HepG2 (cell line): ENCODE measurements at places on chromosomes 11 and 22.

GRCh38 chr22:46583571-46583970 is 36.6 kb upstream of the GRAMD4 start:
- no peak for DNase-seq

DNA sequence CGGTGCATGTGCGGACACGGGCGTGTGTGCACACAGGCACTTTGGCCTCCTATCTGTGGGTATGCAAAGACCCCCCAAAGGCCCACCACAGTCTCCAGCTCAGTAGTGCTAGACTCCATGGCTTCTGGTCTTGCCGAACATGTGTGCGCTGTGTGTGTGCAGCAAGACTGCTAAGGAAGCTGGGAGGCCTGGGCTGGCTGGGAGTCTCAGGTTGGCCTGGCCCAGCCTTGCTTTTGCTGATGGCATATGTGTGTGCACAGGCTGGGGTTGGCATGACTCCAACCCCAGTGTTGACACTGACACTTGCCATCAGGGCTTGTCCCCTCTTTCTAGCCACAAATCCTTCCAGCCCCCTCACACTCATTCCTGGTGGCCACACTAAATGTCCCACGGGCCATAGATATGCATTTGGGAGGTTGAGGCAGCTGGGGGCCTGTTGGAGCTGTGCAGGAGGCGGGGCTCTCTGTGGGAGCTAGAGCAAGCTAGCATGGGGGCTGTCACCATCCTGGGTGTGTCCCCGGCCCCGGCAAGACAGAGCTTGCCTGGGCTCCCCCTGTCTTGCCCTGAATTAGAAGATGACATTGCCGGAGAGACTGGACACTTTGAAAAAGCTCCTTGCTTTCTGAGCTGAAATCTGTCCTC is 60.9 kb upstream of the NECTIN1 start:
- no peak for DNase-seq

DNA sequence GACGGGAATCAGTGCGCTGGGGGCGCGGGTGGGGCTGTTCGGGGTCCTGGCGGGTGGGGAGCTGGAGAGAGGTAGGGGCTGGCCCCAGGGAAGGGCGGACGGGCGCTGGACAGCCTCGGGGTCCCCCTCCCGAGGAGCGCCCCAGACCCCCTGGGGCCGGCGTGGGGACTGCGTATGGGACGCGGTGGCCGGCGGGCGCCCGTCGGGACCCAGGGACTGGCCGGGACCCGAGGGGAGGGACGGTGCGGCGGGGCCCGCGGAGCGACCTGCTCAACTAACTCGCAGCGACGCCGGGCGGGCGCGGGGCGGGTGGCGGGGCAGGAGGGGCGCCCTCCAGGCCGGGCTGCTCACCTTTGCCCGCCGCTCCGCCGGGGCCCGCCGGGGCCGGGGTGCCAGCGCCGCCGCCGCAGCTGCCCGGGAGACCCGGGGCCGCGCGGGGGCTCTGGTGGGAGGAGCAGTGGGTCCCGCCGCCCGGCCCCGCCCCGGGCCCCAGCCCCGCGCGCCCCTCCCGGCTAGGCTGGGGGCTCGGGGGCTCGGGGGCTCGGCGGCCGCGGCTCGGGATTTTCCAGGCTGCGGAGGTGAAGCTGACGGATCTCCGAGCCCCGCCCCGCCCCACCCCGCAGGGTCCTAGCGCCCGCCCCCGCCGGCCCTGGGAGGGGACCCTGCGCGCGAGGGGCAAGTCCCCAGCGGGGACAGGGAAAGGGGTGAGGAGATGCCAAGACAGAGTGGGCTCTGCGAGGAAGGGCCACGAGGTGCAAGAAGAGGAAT is 12.3 kb downstream of the STARD10 start:
- no peak for DNase-seq

GRCh38 chr22:39318507-39319283 is 728 bp downstream of the RPL3 start:
- no peak for DNase-seq

DNA sequence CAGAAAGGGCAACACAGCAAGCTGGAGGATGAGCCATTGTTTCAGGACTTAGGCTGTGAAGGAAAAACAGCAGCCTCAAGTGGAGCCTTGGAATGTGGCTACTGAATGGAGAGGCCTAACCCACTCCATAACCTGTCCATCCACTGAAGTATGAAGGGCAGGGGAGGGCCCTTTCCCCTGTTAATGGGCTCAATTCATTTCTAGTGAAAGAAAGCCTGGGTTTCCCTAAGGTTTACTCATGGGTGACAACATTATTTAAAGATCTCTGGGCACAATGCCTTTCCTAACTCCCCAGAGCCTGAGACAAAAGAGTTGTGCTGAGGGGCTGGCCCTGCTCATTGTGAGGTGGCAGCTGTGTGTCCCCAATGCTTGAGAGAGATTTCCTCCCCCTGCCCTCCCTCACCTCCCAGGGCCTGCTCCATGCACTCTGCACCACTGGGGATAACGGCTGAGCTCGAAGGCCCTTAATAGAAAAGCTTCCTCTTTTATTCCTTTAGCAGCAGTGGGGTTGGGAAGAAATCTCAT is 83.8 kb downstream of the ME3 start:
- no peak for DNase-seq

DNA sequence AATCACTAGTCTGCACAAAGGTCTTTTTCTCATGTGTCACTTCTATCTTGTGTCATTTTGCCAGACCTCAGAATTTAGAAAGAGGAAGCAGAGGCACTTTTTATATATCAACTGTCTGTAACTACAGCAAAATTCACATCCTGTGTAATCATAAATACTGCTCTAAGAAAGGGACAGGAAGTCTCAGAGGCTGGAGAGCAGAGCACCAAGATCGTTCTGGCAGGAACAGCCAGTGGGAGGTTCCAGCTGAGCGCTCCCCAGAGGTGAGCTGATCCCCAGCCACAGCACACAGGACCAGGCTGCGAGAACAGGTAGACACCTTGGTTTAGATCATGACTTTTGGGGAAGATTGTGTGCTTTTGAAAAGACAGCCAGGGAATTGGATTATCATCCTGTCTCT is at the start of gene MS4A7:
MS4A7 (plus strand) TSS at position 179 of the 400 bp plus-strand sequence. CDS start 4,610 bp downstream, outside the sequence.
- DNase-seq: no peak

GRCh38 chr22:37681001-37681424 is 5.1 kb upstream of the NOL12 start:
- no peak for DNase-seq
